ENCODE measurements at places on chromosomes 5 and 9.

GRCh38 chr5:65695162-65695755, 26.6 kb downstream of the SGTB start:
- no peak for DNase-seq

DNA sequence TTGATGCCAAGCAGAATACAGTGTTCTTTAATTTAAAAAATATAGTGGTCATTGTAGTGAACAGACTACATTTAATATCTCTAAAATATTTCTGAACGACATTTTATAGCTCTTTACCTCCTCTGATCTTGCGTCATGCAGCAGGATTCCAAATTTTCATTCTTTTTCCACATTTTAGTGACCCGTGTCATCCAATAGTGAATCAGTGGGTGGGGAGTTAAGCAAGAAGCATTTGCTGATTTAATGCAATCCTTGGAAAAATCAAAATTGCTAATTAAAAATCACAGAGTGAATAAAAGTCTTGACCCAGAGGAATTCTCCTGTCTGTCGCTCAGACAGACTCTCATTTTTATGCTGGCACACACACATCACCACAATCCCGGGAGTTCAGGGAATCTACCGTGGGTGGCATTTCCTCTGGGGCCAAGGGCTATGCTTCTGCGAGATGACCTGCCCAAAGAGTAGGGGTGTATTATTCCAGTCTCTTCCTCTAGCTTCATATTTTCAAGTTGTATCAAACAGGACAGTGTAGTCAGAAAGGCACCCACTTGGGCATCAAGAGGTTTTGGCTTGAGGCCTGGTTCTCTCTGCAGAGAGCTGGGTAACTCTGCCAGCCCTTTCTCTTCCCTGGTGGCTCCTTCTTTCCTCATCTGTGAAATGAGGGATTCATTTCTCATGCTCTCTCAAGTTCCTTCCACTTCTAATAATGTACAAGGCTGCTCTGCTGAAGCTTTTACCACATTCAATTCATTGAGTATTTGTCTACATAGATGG, 24.8 kb upstream of the OTP start:
- DNase-seq = no peak

GRCh38 chr5:158614951-158615350, 484.8 kb downstream of the EBF1 start:
- no peak for DNase-seq

DNA sequence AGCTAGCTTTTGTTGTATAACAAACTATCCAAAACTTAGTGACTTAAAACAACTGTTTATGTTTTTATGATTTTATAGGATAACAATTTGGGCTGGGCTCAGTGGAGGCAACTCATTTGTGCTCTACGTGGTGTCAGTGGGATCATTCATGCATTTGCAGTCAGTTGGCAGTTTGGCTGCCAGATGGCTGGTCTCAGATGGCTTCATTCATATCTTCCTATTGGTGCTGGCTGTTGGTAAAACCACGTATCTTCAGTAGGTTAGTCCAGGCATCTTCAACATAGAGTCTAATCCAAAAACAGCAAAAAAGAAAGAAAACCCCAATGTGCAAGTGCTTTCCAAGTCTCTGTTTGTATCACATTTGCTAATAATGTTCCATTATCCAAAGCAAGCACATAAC, 51.7 kb upstream of the RIC1 start:
- DNase-seq = no peak

DNA sequence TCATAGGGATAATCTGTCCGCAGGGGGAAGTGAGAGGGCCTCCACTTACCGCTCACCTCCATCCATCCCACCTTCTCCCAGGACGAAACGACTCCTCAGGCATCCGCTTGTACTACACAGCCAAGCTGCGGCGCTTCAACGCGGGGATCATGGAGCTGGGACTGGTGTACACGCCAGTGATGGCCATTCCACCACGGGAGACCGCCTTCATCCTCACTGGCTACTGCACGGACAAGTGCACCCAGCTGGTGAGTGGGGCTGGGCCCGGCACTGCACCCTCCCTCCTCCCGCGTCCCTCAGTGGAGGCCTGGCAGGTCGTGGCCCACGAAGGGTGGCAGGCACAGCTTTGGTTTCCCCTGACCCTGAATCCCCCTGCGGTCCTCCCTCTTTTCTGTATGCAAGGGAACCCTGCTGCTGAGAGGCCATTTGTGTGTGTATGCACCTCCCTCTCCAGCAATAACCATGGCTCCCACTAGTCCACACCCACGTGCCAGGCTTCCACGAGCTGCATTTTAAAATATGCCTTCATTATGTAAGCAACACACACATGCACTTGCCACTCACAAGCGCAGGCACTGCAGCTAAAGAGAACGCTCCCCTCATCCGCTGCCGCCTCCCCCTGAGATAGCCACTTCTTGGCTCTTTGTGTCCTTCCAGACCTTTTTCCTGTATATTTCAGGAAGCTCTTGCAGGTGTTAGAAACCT, 11.8 kb downstream of the DBH start:
- DNase-seq = no peak

GRCh38 chr9:110769667-110770066, 101.1 kb downstream of the MUSK start:
- DNase-seq = no peak

All from stimulated activated CD8-positive, alpha-beta memory T cell treated with anti-CD3 and anti-CD28 coated beads, Interleukin-15, amount 100 ng/mL, for 1 hour (primary cell).